Right lung (tissue), 10 donors: ENCODE measurements at places on chromosomes 11 and 22. TPM values are rescaled to one million over a fixed set of nuclear protein-coding genes. Genes with fewer than 3 reads are reported as not detected.

The PHF21B gene
- 0.86 TPM for polyA plus RNA-seq

The DENND6B gene
- 9.3 TPM for polyA plus RNA-seq

The SYNGR1 gene
- polyA plus RNA-seq, result 29.0 TPM

The SLC22A8 gene
- polyA plus RNA-seq, result not detected
